ENCODE measurements at places on chromosomes 12 and 14. TPM values are rescaled to one million over a fixed set of nuclear protein-coding genes. Genes with fewer than 3 reads are reported as not detected.

The OR8S1 gene
- total RNA-seq = not detected

The LMNTD1 gene
- not detected for total RNA-seq

The EIF2S3B gene
- 9.2 TPM for total RNA-seq

The TAS2R42 gene
- total RNA-seq = not detected

The CLEC14A gene
- not detected for total RNA-seq

All from HepG2 (cell line).